Foreskin keratinocyte (primary cell): ENCODE measurements at places on chromosomes 2 and 18.

DNA sequence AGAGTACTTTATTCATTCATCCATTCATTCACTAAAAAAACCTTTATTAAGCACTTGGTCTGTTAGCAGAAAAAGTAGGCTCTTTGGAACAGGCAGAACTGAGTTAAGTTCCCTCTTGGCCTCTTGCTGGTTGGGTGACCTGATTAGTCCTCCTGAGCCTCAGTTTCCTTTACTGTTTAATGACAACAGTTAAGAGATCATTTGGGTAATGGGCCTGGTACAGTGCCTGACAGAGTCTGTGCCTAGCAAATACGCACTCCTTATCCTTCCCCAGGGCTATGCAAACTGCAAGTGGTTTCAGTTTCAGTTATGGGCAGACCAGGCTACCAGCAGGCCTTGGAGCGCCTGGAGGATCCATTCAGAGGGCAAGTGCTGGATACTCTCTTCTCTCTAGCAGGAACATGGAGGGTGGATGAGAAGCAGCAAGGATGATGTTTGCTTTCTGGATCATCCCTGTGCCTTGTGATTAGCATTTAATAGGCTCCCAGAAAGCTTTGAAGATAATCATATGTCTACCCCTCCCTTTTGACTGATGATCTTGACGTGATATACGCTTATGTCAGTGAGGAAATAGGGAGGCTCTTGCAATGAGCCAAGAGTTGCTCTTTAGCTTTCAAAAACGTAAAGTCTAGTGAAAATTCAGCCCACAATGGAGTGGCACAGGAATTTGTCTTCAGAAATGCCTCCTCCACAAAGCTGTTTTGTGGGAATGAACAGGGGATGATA is 12.4 kb upstream of the TAF1B start:
- DNase-seq, result no peak

DNA sequence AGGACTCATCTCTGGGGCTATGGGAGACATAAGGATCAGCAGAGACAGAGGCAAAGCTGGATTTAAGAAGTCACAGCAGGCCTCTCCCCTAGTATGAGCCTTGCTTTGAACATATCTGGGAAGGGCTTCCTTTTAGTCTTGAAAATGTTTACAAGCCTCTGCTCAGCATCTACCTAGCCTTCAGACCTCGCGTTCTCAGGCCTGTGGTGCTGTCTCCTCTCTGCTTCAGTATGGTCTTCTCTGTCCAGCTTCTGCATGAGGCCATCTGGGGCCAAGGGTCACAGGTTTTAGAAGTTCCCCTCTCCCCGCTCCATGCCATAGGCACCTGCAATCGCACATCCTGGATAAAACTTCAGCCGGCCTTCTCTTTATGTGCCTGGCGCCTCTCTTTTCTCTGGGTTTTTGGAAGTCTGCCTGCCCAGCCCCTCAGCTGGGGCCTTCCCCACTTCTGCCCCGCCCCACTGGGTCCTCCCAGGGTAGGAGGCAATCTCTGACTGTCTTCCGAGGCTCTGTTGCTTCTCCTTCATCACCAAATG is 7.1 kb downstream of the ACTG2 start:
- DNase-seq, result no peak

DNA sequence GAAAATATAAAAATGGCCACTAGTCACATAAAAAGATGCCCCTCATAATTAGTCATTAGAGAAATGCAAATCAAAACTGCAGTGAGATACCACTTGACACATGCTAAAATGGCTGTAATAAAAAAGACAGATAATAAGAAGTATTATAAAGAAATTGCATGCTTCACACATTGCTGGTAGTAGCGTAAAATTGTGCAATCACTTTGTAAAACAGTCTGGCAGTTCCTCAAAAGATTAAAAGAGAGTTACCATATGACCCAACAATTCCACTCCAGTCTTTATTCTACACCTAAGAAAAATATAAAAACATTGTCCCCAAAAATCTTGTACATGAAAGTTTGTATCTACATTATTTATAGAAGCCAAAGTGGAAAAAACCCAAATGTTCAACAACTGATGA is 170.6 kb upstream of the FIGN start:
- DNase-seq, result no peak

- no peak for DNase-seq
These were observed 95.3 kb upstream of the EPB41L3 start for GRCh38 chr18:5639131-5639530.

- no peak for DNase-seq
These were observed 7.1 kb upstream of the IL1RL1 start for GRCh38 chr2:102304268-102304667.

- no peak for DNase-seq
These were observed 161.5 kb downstream of the ZNF521 start for GRCh38 chr18:25190472-25190871.

- DNase-seq, result no peak
These were observed 35.4 kb upstream of the REEP1 start for GRCh38 chr2:86372641-86373502.

DNA sequence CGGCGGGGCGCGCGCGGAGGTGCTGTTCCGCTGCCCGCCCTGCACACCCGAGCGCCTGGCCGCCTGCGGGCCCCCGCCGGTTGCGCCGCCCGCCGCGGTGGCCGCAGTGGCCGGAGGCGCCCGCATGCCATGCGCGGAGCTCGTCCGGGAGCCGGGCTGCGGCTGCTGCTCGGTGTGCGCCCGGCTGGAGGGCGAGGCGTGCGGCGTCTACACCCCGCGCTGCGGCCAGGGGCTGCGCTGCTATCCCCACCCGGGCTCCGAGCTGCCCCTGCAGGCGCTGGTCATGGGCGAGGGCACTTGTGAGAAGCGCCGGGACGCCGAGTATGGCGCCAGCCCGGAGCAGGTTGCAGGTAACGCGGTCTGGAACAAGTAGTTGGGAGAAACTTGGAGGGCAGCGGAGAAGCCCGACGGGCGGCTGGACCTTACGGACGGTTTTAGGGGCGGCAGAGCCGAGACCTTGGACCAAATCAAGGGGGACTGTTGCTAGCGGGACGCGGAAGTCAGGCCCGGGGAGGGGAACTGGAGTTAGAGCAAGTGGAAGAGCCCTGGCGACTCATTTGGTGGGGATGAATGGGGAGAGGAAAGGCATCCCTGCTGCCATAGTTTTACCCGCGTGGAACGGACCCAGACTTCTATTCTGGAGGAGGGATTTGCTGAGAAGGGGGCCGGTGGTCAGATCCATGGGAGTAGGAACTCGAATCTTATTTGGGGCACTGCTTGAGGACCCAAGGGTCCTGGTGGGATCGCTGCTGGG is 573 bp downstream of the IGFBP2 start:
- no peak for DNase-seq

DNA sequence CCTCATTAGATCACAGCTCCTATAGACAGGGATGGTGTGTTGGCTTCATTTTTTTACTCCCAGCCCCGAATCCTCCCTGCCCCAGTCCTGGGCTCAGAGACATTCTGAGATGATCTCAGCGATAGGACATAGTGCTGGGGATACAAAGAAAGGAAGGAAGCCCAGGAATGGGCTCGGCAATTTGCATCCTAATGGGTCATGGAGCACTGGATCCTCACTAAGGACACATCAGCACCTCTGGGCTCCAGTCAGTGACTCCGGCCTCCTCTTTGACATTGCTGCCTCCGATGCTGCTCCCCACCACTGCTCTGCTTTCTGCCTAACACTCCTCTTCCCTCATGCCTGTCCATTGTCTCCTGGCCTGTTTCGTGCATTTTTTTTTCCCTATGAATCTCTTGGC is 489.1 kb downstream of the STK39 start:
- DNase-seq, result no peak
